Neuronal stem cell (in vitro differentiated cells): ENCODE measurements at places on chromosomes 2 and 18.
A peak's percentile ranks its signal among the peaks of the same experiment; 100 is the strongest.

GRCh38 chr2:239688122-239688681 lies 287.4 kb upstream of the HDAC4 start:
- no peak for DNase-seq

GRCh38 chr2:145070703-145071102 lies 550.8 kb upstream of the ZEB2 start:
- no peak for DNase-seq

DNA sequence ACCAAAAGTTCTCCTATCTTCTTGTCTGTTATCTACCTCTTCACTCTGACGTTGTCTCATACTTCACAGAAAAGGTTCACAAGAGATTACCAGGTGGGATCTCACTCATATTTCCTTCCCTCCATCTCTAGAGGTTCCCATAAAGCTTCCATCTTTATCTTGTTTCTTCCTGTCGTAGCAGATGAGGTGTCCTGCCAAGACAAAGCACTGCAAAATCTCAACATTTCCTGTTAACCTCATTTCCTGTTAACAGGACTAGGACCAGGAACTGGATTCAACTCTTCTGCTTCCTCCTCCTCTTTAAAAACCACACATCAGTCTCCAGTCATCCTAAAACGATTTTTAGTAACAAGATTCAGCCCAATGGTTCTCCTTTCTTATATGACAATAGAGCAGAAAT lies 512.8 kb upstream of the NRP2 start:
- DNase-seq = no peak

GRCh38 chr2:191545361-191545760 lies 132.6 kb upstream of the NABP1 start:
- no peak for DNase-seq

DNA sequence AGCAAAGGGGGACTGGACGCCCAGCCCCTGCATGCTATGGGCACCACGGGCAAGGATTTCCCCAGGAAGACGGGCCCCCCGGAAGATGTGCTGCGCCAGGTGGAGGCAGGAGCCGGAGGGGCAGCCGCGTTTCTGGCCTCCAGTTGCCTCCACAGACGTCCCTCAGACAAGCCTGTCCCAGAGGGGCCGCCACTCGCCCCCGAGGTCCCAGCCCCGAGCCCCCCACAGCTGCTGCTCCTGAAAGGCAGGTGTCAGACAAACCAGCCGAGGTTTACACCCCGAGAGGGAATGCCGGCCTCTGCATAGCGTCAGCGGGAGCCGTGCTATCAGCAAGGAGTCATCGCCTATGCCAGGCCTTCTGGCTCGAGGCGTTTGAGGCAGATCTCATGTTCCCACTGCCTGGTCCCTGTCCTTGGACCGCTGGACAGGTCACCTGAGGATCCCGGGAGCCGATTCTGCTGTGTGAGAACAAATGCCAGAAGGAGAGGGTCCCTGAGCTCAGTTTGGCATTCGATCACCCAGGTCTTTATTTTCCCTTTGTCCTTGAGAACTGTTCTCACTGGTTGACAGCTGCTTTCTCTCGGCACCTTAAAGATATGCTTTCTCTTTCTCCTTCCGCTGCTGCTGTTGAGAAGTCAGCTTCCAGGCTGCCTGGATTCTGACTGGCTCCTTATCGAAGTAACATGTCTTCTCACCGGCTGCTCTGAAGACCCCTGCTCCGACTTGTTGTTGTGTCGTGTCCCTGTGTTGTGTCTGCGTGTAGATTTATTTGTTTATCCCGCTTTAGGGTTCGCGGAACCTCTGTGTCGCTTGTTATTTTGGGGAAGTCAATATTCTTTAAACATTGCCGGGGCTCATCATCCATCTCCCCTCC lies 20.6 kb downstream of the CROCC2 start:
- DNase-seq = no peak

- DNase-seq = no peak
Observed at GRCh38 chr2:171540437-171540836, 18.2 kb downstream of the CYBRD1 start.

DNA sequence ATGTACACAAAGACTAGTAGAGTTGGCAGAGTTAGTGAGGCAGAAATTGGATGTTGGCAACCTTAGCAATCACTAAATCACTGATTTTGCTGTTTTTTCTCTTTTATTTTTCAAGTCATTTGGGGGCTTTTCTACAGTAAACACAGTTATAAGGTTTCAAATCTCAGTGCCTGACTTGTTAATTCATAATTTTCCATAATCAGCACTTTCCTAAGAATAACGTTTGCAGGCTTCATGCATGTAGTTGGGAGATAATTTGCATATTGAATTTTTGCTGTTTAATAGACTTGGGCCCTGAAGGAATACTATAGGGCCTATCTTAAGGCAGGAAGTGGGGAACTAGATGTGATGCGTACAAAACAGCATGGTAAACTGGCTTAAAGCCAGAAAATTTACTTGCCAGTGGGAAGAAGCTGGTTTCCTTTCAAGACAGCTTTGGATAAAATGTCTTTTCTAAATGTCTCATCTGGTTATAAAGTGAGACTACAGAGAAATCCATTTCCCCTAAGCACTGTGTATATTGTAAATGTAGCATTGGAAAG lies 127.2 kb upstream of the SMIM21 start:
- DNase-seq = no peak

GRCh38 chr2:197810491-197810890 lies 6.1 kb downstream of the PLCL1 start:
- no peak for DNase-seq

GRCh38 chr18:79634593-79635426 lies 44.8 kb upstream of the CTDP1 start:
- DNase-seq = no peak

- no peak for DNase-seq
Observed at GRCh38 chr2:142984657-142985056, 107.2 kb downstream of the KYNU start.

GRCh38 chr2:157836531-157836930 lies 39.6 kb downstream of the ACVR1 start:
- DNase-seq = no peak

GRCh38 chr18:35993013-35993412 lies 20.5 kb downstream of the RMP24 start:
- no peak for DNase-seq

GRCh38 chr2:54735636-54736035 lies 12.2 kb downstream of the EML6 start:
- DNase-seq = no peak

- DNase-seq = no peak
Observed at GRCh38 chr2:136015699-136016098, 30.3 kb upstream of the DARS1 start.

DNA sequence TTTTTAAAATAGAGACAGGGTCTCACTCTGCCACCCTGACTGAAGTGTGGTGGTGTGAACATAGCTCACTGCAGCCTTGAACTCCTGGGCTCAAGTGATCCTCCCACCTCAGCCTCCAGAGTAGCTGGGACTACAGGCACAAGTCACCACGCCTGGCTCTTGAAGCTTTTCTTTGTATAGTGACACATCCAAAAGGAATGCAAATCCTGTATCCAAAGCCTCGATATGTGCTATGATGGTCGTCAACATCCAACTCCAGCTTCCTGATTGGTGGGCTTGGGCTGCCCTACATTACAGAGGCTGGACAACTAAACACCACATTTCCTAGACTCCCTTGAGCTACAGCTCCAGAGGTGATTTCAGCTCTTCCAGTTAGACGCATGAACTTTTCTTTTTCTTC lies 101.7 kb upstream of the PGAP1 start:
- DNase-seq = no peak

DNA sequence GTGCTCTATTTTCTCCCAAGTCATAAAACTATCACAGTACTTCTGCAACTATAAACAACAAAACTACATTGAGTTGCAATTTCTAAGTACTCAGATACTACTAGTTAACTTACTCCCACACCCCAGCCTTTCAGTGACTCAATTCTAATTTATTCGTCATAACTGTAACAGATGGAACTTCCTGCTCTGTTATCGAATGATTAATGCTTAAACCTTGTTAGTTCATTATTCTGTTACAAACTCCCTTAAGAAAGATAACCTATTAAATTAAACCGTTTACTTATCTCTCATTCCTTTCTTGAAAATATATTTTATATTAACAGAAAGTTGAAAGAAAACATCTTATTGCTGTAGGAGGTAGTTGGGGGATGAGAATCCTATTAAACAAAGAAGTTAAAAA lies 17.0 kb downstream of the TNFAIP6 start:
- no peak for DNase-seq

DNA sequence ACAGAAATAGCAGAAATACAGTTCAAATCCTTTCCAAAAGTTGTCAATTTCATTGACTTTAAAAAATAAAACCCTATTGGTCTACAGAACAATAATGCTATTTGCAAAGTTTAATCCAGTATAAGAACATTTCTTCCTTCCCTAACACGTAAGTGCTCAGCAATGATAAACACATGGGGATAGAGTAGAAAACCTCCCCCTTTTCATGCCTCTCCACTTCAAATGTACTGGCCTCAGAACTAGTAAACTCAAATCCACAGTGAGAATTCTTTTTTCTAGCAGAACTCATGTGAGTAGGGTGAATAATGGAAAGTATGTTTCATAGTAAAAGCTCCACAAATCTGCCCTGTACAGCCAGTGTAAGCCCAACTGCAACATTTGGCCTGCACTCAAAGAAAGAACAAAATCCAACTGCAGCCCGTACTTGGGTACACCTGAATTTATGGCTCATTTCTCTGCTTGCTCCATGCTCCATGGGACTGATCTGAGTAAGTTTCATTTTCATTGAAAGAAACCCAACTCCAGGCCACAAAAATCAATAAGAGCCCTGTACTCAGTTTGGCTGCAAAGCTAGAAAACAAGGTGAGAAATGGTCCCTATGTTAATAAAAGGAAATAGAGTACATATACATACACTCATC lies 115.0 kb upstream of the RMDN2 start:
- no peak for DNase-seq

- DNase-seq = no peak
Observed at GRCh38 chr2:73862987-73863386, 29.8 kb upstream of the ACTG2 start.

DNA sequence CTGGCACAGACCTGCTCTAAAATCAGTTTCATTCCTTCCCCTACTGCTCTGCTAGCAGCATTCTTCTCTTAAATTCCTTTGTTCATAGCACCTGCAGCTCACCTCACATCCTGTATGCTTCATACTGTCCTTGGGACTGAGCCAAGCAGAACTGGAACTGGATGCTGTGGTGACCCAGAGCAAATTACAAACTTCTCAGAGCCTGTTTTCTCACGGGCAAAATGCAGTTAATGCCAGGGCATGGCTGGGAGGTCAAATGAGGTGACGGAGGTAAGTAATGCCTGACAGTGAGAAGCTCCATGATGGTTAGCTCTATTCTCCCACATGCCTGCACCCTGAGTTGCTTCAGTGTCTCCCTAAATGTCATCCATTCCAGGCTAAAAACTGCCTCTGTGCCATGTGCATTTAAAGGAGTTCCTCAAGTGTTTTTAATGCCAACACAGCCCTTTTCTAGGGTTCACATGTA lies 29.7 kb downstream of the C2orf42 start:
- DNase-seq = no peak

GRCh38 chr2:176174382-176174823 lies 14.1 kb upstream of the HOXD1 start:
- no peak for DNase-seq

DNA sequence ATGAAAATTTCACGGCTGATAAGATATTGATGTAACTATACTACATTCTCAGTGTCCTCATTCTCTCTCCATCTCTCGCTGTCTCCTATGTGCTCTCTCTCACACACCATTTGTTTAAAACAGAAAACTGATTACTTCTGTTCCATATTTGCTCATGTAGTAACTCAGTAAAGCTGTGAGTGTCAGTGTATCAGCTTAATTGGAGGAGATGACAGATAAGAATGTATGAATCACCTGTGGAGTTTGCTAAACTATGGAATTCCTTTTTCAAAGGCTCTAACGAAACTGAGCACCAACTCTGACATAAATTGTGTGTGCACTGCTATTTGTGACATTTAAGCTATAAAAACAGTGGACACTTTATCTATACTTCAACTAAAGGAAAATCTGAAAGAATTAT lies 1080.0 kb downstream of the DSC3 start:
- no peak for DNase-seq

- no peak for DNase-seq
Observed at GRCh38 chr2:59567151-59567550, 986.3 kb downstream of the BCL11A start.

- no peak for DNase-seq
Observed at GRCh38 chr18:79986726-79987125, 1.6 kb downstream of the TXNL4A start.

GRCh38 chr2:75021672-75022071 lies 63.2 kb downstream of the POLE4 start:
- no peak for DNase-seq

GRCh38 chr2:120442923-120443571 lies 97.1 kb downstream of the INHBB start:
- peak; percentile 23 for DNase-seq

DNA sequence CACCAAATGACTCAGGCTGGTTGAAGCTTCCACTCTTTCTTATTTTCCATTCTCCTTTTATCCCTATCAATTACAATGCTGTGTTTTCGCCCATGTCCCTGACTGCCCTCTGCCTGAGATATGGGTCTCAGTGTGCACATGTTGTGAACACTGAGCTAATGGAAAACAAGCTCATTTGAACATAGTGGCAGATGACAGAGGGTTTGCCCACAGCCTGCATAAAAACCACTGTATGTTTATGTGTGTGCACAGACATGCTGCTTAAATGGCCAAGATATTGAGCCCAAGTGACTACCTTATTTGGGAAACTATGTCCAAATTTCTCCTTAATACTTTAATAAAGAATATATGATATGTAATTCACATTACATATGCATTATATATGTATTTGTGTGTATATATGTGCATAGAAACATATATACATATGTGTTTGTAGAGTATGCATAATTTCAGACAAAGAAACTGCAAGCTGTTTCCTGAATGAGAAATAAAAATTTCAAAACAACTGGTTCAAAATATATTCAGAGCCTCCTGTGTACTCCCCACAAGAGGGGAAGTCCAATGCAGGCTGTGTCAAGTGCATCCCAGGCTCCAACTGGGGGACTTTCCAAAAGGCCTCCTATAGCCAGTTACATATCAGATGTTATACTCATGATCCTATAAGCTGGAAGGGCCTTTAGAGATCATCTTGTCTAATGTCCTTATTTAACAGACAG lies 92.7 kb upstream of the CD302 start:
- DNase-seq = no peak

DNA sequence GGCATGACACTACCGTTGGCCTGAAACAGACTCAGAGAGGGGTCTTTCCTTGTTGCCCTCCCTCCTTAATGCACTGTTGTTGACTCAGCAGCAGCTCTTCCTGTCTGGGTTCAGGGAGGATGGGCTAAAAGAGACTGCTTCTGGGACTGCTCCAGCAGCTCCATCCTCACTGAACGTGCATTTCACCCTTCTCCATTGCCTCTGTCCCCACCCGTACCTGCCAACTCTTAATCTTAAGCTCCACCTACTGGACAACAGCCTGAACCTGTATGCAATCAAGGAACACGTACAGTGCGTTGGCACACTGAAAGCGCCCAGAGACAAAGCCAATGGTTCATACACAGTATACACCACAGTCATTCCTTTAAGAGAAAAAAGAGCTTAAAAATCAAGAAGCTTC lies 230.8 kb upstream of the RAB6C start:
- no peak for DNase-seq
